ENCODE measurements at places on chromosomes 11 and 22.

- no peaks in the 10 kb centered on the region for H3K36me3 ChIP-seq
- no peak overlapping the region for H3K27ac ChIP-seq
- DNase-seq, result no peak
- no peaks in the 10 kb centered on the region for H3K27me3 ChIP-seq
- no peaks in the 10 kb centered on the region for H3K4me1 ChIP-seq
Observed at GRCh38 chr22:22425356-22425755, 83.2 kb downstream of the ZNF280B start.

DNA sequence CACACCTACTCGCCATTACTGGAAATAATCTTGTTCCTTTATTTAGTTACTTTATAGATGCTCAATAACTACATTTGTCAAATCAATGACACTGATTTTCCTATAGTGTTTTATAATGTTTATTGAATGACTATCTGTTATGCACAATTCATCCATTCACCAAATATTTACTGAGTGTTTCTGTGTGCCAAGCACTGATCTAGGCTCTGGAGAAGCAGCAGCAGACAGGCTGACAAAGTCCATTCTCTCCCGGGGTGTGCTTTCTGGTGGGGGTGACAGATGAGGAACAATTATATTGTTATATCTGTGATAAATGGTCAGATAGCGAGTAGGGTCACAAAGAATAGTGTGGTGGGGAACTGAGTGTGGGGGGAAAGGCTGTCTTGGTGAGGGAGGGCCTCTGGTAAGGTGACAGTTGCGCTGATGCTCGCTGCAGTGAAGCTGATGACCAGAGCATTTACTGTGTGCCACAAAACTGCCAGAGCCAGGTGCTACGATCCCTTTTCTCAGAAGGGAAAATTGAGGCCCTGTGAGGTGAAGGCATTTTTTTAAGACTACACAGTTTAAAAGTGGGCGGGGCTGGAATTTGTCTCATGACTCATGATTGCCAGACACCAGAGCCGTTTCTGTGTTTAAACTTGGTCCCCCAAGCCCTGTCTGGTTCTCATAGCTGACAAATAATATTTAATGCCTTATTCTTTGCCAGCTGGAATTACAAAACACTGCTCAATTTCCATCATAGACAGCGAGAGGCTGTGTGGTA lies 10.2 kb downstream of the PACS1 start:
- H3K4me1 ChIP-seq, result peaks cover 83% of the 10 kb centered on the region
- DNase-seq, result peak; percentile 81
- H3K27ac ChIP-seq, result peak overlapping the region; percentile 48
- H3K4me3 ChIP-seq, result peak overlapping the region; percentile 2
- H3K27me3 ChIP-seq, result no peaks in the 10 kb centered on the region

- no peak for DNase-seq
- no peaks in the 10 kb centered on the region for H3K27me3 ChIP-seq
- H3K36me3 ChIP-seq, result no peaks in the 10 kb centered on the region
- no peak overlapping the region for H3K27ac ChIP-seq
- H3K4me1 ChIP-seq, result no peaks in the 10 kb centered on the region
Observed at GRCh38 chr11:124612045-124612444, 817 bp downstream of the PANX3 start.

DNA sequence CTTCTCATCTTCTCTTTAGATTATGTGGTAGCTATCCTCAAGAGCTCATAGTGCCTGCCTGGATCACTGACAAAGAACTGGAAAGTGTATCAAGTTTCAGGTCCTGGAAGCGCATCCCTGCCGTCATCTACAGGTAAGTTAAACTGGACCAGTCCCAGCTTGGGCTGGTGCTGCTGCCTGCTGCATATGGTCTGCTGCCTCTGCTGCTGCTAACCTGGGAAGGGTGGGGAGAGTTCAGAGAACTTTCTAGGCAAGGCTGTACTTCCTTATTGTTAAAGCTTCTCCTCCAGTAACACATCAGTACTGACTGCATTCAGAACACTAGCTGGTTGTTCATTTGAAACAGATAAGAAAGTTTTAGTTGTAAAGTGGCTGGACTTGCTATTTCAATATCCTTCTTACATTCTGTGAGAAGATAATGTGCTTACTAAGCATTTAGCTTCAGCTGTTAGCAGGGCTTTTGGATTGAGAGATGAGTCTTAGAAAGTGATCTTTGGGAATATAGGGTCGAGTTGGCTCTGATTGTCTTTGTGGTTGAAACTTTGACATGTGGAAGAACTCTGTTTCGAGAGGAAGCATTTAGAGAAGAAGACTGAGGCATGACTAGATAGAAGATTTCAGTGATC lies 77.3 kb upstream of the HORMAD2 start:
- no peaks in the 10 kb centered on the region for H3K4me1 ChIP-seq
- no peak overlapping the region for H3K4me3 ChIP-seq
- peaks cover 25% of the 10 kb centered on the region for H3K36me3 ChIP-seq
- no peak overlapping the region for H3K27ac ChIP-seq

GRCh38 chr11:118605116-118605867 lies 2.1 kb upstream of the PHLDB1 start:
- no peak for DNase-seq
- no peak overlapping the region for H3K4me3 ChIP-seq
- no peak overlapping the region for H3K27ac ChIP-seq
- H3K27me3 ChIP-seq, result no peaks in the 10 kb centered on the region

DNA sequence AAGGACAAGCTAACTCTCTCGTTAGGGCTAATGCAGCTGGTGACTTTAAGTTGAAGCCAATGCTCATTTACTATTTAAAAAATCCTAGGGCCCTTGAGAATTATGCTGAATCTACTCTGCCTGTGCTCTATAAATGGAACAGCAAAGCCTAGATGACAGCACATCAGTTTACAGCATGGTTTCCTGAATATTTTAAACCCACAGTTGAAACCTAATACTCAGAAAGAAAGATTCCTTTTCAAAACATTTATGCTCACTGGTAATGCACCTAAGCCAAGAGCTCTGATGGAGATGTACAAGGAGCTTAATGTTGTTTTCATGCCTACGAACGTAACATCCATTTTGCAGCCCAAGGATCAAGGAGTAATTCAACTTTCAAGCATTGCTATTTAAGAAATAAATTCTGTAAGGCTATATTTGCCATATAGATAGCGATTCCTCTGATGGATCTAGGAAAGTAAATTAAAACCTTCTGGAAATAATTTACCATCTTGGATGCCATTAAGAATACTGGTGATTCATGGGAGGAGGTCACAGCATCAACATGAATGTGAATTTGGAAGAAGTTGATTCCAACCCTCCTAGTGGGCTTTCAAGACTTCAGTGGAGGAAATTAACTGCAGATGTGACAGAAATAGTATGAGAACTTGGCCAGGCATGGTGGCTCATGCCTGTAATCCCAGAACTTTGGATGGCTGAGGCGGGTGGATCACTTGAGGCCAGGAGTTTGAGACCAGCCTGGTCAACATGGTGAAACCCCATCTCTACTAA lies 14.5 kb downstream of the XNDC1N start:
- no peaks in the 10 kb centered on the region for H3K27me3 ChIP-seq
- H3K4me1 ChIP-seq, result no peaks in the 10 kb centered on the region
- peaks cover 15% of the 10 kb centered on the region for H3K36me3 ChIP-seq
- no peak for DNase-seq
- H3K4me3 ChIP-seq, result no peak overlapping the region

DNA sequence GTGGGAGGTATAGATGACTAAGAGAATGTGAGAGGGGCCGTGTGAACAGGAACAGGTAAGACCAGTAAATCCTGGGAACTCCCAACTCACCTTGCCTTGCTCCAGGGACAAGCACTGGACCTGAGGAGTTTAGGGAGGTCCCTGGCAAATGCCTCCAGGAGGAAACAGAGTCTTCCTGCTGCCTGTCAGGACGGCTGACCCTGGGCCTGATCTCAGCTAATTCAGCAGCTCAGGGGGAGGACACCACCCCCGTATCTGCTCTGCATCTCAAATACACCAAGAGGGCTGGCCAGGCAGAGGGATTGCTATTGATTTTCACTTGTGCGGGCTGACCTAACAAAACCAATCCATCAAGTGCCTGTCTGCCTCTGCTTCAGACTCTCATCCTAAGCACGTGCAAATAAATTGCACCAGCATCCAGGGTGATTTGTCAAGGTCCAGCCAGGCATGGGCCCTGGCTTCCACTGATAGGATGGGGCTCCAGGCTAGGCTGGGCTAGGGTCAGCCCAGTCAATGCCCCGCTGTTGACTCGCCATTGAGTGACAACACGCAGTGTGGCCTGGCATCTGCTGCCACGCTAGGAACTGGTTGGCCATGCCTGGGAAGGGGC lies 20.3 kb downstream of the UQCR10 start:
- H3K4me1 ChIP-seq, result no peaks in the 10 kb centered on the region
- H3K4me3 ChIP-seq, result no peak overlapping the region
- no peak for DNase-seq
- H3K27ac ChIP-seq, result no peak overlapping the region

GRCh38 chr11:31050061-31050765 lies 319.3 kb downstream of the DCDC1 start:
- no peaks in the 10 kb centered on the region for H3K27me3 ChIP-seq
- H3K4me1 ChIP-seq, result no peaks in the 10 kb centered on the region
- no peak for DNase-seq
- H3K27ac ChIP-seq, result no peak overlapping the region
- H3K4me3 ChIP-seq, result no peak overlapping the region
- H3K36me3 ChIP-seq, result no peaks in the 10 kb centered on the region

DNA sequence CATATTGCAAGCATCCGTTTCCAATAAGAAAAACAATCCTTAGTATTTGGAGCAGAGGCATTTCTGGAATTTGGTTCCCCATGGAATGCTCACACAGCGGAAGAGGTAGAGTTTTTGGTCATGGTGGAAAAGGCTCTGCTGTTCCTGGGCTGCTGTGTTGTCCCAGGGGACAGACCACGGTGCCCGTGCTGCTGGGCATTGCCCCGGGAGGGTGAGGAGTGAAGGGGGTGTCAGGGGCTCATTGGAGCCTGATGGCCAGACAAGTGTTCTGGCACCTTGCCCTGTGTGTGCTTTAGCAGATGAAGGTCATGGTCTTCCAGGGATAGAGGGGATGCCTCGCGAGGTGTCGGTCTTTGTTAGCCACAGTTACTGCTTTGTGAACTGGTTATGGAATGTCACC lies 61.2 kb downstream of the MPPED1 start:
- no peak for DNase-seq
- no peak overlapping the region for H3K27ac ChIP-seq
- no peaks in the 10 kb centered on the region for H3K4me1 ChIP-seq
- no peaks in the 10 kb centered on the region for H3K36me3 ChIP-seq

- no peak overlapping the region for H3K27ac ChIP-seq
- DNase-seq, result no peak
- H3K4me1 ChIP-seq, result no peaks in the 10 kb centered on the region
- no peaks in the 10 kb centered on the region for H3K27me3 ChIP-seq
- no peak overlapping the region for H3K4me3 ChIP-seq
Observed at GRCh38 chr22:25763239-25763777, 21.3 kb downstream of the MYO18B start.

GRCh38 chr11:72081821-72082453 lies 1.3 kb downstream of the LRRC51 start:
- peaks cover 20% of the 10 kb centered on the region for H3K4me1 ChIP-seq
- H3K27ac ChIP-seq, result no peak overlapping the region
- no peaks in the 10 kb centered on the region for H3K36me3 ChIP-seq
- no peaks in the 10 kb centered on the region for H3K27me3 ChIP-seq

- no peaks in the 10 kb centered on the region for H3K4me1 ChIP-seq
- DNase-seq, result no peak
- no peaks in the 10 kb centered on the region for H3K27me3 ChIP-seq
- H3K36me3 ChIP-seq, result no peaks in the 10 kb centered on the region
- no peak overlapping the region for H3K4me3 ChIP-seq
Observed at GRCh38 chr11:131178020-131178419, 192.4 kb upstream of the NTM start.

DNA sequence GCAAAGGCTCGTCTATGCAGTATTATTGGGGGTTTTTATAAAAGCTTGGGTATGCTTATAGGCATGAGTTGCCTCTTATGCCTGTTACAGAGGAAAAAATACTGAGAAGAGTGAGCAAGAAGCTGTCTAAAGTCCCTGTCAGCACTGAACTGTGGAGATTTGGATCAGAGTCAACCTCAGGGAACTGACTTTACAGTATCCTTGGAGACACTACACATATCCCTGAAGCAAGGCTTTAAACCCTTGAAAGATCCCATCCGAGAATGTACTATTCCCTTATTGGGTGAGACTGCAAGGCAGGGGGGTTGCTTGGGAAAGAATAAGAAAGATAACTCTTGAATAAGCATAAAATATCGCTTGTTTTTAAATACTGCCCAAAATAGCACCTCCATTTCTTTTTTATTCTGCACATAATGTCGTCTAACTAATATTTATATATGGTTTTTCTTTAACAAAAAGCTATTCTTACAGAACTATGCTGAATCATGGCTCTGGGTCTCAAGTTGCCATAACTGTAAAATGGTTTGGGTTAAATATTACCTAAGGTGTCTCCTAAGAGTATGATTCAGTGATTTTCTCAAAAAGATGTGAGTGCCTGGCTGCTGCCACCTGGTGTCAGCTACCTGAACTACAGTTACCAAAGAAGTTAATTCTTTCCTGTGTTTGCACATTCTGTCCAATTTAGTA lies 1062.8 kb downstream of the DLG2 start:
- no peaks in the 10 kb centered on the region for H3K36me3 ChIP-seq
- H3K4me3 ChIP-seq, result no peak overlapping the region
- H3K27me3 ChIP-seq, result no peaks in the 10 kb centered on the region
- no peak overlapping the region for H3K27ac ChIP-seq
- H3K4me1 ChIP-seq, result no peaks in the 10 kb centered on the region

DNA sequence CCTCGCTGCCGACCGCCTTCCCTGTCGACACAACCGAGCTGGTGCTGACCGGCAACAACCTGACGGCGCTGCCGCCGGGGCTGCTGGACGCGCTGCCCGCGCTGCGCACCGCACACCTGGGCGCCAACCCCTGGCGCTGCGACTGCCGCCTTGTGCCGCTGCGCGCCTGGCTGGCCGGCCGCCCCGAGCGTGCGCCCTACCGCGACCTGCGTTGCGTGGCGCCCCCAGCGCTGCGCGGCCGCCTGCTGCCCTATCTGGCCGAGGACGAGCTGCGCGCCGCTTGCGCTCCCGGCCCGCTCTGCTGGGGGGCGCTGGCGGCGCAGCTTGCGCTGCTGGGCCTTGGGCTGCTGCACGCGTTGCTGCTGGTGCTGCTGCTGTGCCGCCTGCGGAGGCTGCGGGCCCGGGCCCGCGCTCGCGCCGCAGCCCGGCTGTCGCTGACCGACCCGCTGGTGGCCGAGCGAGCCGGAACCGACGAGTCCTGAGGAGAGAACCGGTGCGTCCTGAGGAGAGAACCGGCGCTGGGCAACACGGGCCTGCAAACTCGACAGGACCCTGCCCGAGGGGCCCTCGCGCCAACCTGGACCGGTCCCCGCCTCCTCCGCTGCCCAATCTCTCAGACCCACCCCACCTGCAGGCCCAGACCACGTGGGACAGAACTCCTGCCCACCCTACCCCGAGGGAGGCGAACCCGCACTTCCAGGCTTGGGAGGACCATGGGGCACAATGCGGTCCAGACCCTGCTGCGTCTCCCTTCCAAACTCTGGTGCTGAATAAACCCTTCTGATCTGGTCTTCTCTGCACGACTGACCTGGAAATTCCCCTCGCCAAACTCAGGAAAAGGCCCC lies 866 bp downstream of the GP1BB start:
- peaks cover 10% of the 10 kb centered on the region for H3K4me1 ChIP-seq
- peak overlapping the region; percentile 67 for H3K27ac ChIP-seq
- peak overlapping the region; percentile 19 for H3K4me3 ChIP-seq
- no peak for DNase-seq
- peaks cover 9% of the 10 kb centered on the region for H3K27me3 ChIP-seq
- peaks cover 7% of the 10 kb centered on the region for H3K36me3 ChIP-seq

GRCh38 chr11:35236667-35237003 lies 97.7 kb downstream of the CD44 start:
- H3K27me3 ChIP-seq, result no peaks in the 10 kb centered on the region
- no peak overlapping the region for H3K27ac ChIP-seq
- no peak overlapping the region for H3K4me3 ChIP-seq
- H3K36me3 ChIP-seq, result peaks cover under 1% of the 10 kb centered on the region
- peaks cover 33% of the 10 kb centered on the region for H3K4me1 ChIP-seq
- DNase-seq, result no peak
